ENCODE measurements at places on chromosomes 4 and X.
A peak's percentile ranks its signal among the peaks of the same experiment; 100 is the strongest.

DNA sequence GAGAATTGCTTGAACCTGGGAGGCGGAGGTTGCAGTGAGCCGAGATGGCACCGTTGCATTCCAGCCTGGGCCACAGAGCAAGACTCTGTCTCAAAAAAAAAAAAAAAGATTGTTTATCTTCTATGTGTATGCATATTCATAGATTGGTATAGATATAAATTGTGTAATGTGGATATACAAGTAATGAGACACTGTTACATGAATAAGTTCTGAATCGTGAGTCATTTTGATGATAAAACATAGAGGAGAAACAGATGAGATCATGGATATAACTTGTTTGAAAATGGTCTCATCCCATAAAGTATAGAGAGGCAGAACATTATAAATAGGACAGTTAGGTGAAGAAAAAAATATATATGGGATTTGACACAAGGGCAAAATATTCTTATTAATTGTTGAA, 628.0 kb downstream of the IL1RAPL1 start:
- DNase-seq, result no peak

- no peak for DNase-seq
Measured at GRCh38 chr4:159503236-159504008, 400.5 kb downstream of the RAPGEF2 start.

DNA sequence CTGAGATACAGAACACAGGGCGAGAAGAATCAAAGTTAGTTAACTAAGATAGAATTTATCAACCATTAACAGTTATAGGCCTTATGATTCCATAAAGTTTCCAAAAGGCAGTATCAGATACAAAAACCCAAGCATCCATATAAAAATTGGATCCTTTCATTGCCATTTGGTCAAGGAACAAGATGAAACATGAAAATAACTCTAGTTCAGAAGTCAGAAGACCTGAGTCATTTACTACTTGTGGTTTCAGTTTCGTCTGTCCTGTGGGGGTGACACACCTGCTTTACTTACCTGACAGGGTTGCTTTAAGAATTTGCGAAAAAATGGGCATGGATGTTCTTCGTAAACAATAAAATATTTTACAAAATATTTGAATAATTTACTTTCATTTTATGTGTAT, 130.8 kb downstream of the ANAPC10 start:
- DNase-seq, result no peak

DNA sequence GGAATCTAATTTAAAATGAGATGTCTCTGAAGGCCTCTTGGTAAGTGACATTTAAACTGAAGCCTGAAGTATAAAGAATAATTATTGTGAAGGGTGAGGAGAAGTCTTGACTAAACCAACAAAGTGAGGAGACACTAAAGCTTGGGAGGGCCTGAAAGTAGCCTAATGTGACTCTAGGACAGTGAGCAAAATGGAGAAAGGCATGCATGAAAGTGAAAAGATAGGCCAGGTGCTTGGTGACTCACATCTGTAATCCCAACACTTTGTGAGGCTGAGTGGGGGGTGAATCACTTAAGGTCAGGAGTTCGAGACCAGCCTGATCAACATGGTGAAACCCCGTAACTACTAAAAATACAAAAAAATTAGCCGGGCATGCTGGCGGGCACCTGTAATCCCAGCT, 46.9 kb upstream of the SMARCAD1 start:
- no peak for DNase-seq

DNA sequence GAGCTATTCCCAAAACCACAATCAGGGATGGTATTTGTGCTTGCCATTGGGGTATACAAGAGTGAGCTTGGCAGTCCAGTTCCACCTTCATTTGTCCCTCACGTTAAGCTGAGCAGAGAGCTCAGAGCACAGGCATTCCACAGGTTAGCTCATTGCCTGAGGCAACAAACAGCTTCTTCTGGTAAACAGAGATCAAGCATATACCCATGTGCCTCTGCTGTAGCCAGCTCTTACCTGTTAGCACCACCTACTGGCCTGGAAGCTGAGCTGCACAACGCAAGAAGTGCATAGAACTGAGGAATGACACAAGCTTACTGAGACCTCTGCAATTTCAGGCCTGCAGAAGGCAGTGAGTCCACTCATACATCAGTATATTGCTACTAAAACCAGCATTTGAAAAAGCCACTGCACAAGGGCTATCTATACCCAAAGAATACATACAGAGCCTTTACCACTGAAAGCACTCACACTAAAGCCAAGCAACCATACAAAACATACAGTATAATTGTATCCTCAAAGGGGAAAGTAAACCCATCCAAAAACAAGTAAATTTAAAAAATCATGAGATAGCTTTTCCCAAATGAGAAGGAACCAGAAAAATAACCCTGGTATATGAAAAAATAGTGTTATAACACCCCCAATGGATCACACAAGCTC, 258.3 kb upstream of the GABRA2 start:
- DNase-seq, result peak; percentile 20

DNA sequence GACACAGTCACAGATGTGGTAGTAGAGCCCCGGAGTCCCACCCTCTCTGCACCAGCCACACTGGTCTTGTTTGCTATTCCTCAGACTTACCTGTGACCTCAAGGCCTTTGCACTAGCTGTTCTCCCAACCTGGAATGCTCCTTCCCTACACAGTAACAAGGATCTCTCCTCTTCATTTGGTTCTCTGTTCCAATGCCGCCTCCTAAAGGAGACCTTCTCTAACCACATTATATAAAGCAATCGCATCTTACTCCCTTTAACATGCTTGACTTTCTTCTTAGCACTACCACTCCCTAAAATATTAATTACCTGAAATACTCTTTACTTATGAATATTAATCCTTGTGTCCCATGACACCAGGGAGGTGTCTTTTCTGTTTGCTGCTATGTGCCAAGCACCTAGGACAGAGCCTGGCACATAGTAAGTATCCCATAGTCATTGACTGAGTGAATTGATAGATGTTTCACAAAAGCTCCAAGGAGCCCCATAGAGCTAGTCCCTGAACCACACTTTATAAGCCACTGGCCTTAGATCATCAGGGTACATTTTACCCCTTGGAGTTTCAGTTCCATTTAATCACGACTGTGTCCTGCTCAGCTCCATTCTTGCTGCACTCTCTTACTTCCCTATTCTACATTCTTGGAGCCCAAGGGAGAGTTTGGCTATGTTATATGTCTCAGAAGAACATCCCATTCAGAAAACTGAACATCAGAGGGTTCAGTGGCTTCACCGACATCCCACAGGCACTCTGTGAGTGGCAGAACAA, 312.7 kb downstream of the RAB28 start:
- DNase-seq, result no peak

DNA sequence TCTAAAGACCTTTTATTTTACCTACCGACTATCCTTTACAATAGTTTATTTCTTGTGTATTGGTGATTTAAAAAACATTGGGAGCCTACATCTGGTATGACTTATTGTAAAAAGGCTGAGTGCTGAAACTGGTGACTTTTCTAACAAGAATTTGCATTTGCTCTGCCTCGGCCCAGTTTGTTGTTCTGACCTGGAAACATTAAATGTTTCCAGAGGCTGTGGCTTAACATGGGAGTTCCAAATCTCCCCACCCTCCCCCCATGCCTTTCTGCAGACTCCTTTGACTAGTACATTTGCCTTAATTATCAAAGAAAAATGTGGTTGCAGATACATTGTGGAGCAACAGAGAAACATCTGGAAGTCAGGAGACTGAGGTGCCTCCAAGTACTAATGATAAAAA, 39.8 kb downstream of the SPCS3 start:
- peak; percentile 48 for DNase-seq

DNA sequence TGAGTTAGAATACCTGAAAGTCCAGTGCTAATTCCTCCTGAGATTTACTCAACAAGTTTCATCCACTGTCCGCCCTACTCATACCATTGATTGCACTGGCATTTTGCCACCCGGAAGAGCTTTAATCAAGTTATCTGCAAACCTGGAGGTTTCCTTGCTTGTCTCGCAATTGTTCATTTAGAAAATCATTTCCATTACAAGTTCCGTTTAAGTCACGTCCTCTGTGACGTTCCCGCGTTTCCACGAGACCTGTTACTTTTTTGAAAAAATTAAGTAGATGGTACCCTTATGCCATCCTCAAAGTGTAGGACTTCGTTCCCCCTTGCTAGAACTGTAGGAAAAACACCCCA, 761 bp upstream of the FRYL start:
- no peak for DNase-seq

- no peak for DNase-seq
Measured at GRCh38 chr4:161336016-161336530, 827.7 kb downstream of the FSTL5 start.
